ENCODE measurements at places on chromosomes 4 and X.

DNA sequence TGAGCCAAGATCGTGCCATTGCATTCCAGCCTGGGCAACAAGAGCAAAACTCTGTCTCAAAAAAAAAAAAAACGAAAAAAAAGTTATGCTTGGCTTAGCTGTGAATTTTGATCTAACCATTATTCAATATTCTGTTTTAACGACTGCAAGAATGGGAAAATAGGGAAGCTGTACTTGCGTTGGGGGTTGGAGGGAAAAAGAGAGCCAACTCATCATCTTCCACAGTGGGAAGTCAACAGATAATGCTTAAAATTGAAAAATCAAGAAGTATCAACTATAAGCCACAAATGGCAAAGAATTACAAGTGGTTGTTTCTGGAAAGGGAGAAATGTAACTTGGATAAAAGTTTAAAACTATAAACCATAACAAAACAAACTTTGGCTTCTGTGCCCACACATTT, 2.9 kb downstream of the TEC start:
- no peak for DNase-seq

DNA sequence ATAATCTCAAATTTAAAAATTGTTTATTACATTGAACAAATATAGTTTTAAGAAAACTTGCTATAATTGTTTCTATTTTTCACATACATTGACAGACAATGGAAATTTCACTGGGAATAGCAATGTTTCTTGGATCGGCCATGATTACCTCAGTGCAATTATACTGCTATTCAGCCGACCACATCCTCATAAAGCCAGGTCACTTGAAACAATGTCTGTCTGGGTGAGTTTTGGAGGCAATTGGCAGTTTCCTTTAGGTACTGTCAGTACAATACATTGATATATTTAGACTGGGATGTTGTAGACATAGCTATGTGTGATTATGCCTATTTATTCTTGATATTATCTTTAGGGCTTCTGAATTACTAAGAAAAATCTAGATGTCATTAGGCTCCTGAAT, 89.5 kb upstream of the VEGFC start:
- no peak for DNase-seq

GRCh38 chrX:18578546-18578945, 93.4 kb downstream of the RS1 start:
- DNase-seq: no peak

GRCh38 chr4:187141101-187141500, 417.4 kb upstream of the FAT1 start:
- DNase-seq: no peak

GRCh38 chrX:24243692-24244091, 70.2 kb downstream of the SUPT20HL2 start:
- DNase-seq: peak; percentile 35

DNA sequence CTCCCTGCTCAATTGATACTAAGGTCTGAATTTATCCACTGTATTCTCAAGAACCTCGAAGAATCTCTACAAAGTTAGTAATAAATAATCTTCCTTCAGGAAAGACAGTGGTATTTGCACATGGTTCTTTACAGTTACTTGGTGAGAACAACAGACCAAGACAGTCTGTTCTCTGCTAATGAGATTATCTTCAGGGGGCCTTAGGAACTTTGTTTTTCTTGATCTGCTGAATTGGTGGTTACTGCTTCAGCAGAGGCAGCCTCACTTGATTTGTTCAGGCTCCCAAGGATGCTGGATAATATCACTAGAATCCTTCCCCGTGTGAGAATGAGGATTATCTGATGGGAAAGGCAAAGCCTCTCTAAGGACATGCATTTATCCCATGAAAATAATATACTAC, 64.8 kb downstream of the CBR4 start:
- no peak for DNase-seq

- DNase-seq: no peak
These were observed 162.8 kb downstream of the THOC2 start for GRCh38 chrX:123570011-123570590.

- DNase-seq: no peak
These were observed 189.5 kb downstream of the CENPC start for GRCh38 chr4:67355806-67356205.

GRCh38 chrX:22800360-22800759, 199.4 kb upstream of the DDX53 start:
- DNase-seq: peak; percentile 93

GRCh38 chr4:186081202-186081807, 12.3 kb downstream of the TLR3 start:
- DNase-seq: no peak

DNA sequence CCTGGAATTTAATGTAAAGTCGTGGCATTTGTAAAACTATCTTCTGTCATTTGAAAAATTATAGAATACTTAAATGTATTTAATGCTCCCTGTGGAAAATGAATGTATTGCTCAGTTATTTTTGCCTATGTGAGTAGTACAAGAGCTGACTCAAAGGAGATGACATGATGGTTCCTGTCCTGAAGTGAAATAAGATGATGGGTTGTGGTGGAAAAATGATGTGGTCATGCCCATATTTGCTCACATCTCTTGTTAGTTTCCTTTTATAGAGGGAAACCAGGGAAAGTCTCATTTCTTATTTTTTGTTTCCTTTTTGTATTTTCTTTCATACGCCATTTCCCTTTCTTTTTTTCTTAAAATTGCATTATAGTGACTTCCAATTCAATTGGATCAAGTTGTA, 23.7 kb downstream of the PLS3 start:
- DNase-seq: peak; percentile 69

DNA sequence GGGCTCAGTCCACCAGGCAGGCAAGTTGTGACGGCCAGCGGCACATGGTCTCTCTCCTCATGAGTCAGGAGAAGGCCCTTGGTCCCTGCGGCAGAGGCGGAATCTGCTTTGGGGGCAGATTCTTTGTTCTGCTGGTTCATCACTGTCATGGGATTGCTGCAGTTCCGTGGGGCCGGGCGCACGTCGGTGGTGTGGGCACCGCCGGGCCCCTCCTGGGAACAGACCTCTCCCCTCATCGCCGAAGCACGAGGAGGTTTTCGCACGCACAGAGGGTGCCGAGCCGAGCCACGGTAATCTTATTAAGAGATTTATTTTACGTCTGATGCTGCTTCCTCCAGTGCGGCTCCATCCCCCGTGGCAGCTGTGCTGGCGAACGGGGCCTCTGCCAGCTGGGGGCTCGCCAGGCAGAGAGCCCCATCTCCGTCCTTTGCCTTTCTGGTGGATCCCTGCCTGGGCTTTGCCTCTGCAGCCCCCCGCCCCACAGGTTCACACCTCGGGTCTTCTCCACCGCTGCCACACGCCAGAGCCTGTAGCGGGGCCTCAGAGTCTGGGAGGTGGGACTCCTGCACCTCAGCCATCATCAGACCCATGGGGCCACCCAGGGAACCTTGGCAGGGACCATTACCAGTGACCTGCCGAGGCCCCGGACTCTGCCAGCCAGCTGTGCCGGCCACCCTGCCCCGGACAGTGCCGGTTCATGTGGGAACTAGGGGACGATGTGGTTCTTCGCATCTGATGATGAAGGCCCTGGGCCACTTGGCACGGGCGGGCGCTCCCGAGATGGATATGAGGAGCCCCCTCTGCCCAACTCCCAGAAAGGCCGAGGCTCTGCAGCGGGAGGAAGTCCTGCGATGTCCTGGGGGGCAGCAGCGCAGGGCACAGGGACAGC, 86.7 kb upstream of the NKX1-1 start:
- no peak for DNase-seq

- no peak for DNase-seq
These were observed 40.4 kb upstream of the PDLIM5 start for GRCh38 chr4:94411296-94411695.

GRCh38 chr4:138542191-138542776, 300.1 kb upstream of the SLC7A11 start:
- peak; percentile 17 for DNase-seq

GRCh38 chr4:142497606-142498005, 348.5 kb downstream of the INPP4B start:
- no peak for DNase-seq

DNA sequence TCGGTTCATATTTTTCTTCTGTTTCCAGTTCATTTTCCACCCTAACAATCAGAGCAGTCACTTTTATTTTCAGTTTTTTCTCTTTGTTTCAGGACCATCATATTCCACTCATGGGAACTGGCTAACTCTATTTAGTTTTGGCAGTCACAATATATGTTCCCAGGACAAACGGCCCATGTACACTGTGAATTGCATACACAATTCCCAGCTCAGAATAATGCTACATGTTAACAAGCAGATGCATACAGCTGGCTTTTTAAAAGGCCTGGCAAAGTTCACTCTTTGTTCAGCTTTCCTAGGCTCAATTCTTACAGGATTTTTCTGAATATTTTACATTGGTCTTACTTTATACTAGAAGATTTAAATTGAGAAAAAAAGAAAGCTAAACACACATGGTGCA, 224.9 kb downstream of the ANKRD50 start:
- no peak for DNase-seq

- DNase-seq: peak; percentile 71
These were observed 905.3 kb upstream of the INTU start for GRCh38 chr4:126727461-126727860.

DNA sequence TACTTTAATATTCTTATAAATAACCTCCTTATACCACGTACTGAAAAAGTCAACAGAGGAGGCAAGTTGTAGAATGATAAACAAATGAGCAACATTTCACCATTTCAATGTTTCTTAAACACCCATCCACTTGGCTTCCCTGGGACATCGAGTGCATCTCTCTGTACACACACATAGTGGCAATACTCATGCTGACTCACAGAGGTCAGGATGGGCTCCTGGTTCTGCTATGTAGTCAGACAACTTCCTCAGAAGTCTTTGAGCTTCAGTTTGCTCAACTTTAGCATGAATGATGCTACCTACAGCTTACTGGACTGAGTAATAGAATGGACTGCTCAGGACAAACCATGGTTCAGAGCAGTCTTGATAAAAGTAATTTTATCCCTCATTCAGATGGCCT, 56.9 kb downstream of the MAD2L1 start:
- peak; percentile 96 for DNase-seq

DNA sequence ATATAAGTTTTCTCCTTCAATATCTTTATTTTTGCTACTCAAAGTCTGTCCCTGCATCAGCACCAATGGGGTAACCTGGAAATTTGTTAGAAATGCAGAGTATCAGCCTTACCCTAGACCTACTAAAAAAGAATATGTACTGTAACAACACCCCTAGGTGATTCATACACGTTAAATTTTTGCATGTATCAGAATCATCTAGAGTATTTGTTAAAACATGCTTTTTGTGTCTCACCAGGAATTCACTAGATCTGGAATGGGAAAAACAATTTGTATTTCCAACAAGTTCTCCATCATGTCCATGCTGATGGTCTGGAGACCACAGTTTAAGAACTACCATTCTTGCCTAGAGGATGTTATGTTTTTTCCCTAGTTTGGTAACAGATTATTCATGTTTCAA, 196.0 kb upstream of the EDNRA start:
- DNase-seq: no peak

DNA sequence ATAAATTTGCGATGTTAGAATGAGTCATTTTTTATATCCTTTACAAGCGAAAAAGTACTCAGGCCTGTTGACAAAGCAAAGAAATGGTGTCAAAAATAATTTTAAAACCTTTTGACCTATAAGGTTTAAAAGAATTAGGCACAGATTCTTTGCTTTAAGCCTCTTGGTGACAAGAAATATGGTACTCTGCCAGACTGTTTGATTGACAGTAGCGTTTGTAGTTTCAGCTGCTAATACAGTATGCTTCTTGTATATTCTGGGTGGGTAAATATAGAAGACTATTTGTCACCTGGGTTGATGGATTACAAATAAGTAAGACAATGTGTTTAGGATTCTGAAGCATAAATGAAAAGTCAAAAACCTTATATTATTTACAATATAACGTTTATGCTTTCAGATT, 193.1 kb upstream of the PITX2 start:
- no peak for DNase-seq

DNA sequence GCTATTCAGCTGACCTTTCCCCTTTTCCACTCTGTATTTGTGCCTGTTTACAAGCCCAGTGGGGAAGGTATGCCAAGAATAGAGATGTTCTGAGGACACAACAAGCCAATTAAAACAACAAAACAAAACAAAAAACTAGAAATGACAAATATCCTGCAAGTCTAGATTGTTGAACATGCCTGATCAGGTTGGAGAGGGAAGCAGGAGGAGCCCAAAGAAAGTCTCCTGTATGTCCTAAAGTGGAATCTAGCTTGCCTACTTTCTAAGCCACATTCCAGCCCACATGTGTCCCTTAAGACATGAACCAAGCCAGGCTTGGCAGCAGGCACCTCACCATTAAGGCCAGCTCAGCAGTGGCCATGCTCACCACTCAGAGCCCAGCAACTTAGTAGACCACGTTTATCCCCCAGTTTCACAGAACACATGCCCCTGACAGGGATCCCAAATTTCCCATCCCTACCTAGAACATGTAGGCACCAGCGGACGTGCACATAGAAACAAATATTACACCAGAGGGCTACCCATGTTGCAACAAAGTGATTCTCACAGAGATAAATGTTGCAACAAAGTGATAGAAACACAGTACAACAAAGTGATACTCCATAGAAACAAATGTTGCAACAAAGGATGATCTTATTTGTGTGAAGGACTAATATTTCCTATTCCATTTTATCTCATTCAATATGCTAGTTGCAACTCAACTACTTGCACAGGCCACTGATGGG, 48.3 kb downstream of the CD99L2 start:
- no peak for DNase-seq

DNA sequence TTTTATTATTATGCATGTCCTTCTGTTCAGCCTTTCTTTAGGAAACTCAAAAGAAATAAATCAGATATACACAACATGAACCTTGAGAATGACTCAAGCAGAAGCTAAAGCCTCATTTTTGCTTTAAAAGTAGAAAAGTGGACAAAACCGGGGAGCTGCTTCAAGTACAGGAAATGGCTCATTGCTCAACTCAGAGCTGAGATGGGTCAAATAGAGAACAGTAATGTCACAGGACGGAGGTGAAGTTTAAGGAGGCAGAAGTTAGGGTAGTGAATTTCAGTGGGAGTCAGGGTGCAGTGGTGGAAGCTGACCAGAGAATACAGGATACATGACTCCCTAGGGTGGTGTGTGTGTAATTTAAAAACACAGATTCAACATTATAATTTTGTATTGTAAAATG, 22.2 kb downstream of the PHKA2 start:
- DNase-seq: peak; percentile 75

GRCh38 chrX:154348114-154348531, 26.3 kb downstream of the FLNA start:
- no peak for DNase-seq

GRCh38 chr4:930028-930551, 2.0 kb downstream of the GAK start:
- peak; percentile 59 for DNase-seq

DNA sequence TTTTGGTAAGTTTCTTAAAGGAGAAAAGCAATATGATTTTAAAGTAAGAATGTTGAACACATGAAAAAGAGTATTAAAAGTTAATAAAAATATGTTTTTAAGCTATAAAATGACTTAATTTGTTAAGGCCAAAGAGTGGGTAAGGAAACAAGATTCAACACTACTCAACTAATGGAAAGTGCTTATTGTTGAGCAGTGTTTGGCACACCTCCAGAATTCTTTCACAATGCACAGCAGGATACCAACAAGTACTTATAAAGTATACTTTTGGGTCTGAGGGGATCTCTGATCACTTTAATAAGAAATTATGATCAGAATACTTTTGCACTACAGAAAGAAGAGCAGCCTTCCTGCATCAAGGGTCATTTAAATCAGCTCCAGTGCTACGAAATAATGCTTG, 5.9 kb downstream of the LAMP2 start:
- DNase-seq: peak; percentile 83

- no peak for DNase-seq
These were observed 101.0 kb downstream of the GATB start for GRCh38 chr4:151659601-151660364.
